ENCODE measurements at places on chromosomes 2 and 18. TPM values are rescaled to one million over a fixed set of nuclear protein-coding genes. Genes with fewer than 3 reads are reported as not detected.

DCDC2C gene
- total RNA-seq, result 1.7 TPM

UGT1A5 gene
- total RNA-seq, result not detected

GRCh38 chr18:36316246-36316645, 18.7 kb downstream of the FHOD3 start:
- no peak for DNase-seq

NPAS2 gene
- total RNA-seq, result 124 TPM

DNA sequence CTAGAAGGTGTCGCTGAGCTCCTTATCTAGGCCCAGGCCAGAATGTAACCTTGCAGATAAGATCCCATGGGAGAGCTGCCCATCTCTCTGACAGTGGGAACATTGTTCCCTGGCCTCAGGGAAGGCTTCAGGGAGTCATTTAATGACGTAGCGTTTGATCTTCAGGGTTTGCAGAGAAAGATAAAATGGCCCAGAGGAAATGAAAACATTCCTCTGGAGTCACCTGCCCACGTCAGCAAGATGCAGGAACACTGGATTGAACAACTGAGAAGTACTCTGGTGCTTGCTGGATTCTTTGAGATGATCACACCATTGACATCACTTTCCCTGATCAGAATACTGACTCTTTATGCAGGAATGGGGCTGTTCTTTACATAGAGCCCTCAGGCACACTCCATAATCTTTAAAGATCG, 51.6 kb downstream of the MAPK4 start:
- peak; percentile 40 for DNase-seq

- DNase-seq, result no peak
Measured at GRCh38 chr18:11950824-11951223, 30.5 kb upstream of the IMPA2 start.

ALMS1 gene
- 36.4 TPM for total RNA-seq

DNA sequence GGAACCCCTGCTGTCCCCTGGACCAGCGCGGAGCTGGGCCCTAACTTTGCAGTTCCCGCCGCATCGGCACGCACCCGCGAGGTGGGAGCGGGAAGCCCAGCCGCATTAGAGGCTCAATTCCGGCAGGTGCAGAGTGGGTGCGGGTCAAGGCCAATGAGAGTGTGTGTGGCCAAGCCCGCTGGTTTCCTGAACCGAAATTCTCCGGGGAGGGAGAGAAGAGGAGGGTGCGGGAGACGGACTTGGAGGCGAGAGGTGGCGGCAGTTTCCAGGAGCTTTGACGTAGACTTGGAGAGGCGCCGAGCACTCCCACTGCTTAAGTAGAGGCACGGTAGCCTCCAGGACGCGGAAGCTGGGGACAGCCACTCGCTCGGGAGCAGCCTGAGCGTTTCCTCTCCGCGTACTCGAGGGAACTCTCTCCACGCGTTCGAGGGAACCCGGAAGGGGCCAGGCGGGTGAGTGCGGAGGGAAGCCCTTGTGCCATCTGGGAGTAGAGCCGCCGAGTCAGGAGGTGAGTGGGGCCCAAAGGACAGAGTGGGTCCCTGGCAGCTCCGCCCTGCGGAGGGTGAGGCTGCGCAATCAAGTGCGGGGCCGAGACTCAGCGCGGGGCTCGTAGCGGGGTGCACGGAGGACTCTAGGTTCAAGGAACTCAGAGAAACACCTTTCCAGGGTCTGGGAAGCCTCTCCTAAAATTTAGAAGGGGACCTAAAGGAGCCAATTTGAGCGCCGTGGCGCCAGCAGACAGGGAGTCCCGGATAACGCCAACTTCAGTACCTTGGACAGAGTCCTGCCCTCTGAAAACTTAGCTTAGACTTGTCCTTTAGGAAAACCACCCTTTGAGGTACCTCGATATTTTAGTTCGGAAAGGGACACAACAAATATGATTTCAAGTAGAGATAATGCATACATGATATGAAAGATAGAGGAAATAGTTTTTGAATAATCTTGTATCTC, at the start of gene FAM237A:
Gene FAM237A (plus strand): TSS at position 413 of the 951 bp plus-strand sequence. CDS start 1,750 bp downstream, outside the sequence.
- peak; percentile 60 for DNase-seq

GRCh38 chr18:9096007-9096371, 6.5 kb upstream of the NDUFV2 start:
- DNase-seq, result no peak

GRCh38 chr2:168137510-168138180, 109.8 kb downstream of the STK39 start:
- DNase-seq, result no peak

GRCh38 chr2:63046552-63046951, 4.1 kb upstream of the OTX1 start:
- no peak for DNase-seq

ANKRD53 gene
- total RNA-seq, result not detected

- DNase-seq, result no peak
Measured at GRCh38 chr2:16325016-16325975, 340.3 kb downstream of the CYRIA start.

DNA sequence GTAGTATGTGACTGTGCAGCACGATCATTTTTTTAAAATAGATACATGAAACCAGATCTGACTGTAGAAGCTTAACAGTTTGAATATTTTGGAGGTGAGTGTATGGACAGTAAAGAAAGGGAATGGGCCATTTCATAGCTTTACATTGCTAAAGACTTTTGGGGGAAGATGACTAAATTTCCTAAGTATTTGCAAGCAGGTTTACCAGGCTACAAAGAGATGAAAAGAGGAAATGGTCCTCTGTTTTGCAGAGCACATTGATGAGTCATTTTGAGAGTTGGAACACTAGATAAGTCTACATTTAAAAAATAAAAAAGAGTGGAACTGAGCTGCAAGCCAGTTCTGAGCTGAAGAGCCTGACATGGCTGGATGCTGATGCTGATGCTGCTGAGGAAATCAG, 115.7 kb upstream of the LRATD1 start:
- peak; percentile 8 for DNase-seq

NOP58 gene
- total RNA-seq, result 48.4 TPM

- no peak for DNase-seq
Measured at GRCh38 chr2:104091894-104092293, 762.0 kb upstream of the POU3F3 start.

ABCB11 gene
- 7.9 TPM for total RNA-seq

DNA sequence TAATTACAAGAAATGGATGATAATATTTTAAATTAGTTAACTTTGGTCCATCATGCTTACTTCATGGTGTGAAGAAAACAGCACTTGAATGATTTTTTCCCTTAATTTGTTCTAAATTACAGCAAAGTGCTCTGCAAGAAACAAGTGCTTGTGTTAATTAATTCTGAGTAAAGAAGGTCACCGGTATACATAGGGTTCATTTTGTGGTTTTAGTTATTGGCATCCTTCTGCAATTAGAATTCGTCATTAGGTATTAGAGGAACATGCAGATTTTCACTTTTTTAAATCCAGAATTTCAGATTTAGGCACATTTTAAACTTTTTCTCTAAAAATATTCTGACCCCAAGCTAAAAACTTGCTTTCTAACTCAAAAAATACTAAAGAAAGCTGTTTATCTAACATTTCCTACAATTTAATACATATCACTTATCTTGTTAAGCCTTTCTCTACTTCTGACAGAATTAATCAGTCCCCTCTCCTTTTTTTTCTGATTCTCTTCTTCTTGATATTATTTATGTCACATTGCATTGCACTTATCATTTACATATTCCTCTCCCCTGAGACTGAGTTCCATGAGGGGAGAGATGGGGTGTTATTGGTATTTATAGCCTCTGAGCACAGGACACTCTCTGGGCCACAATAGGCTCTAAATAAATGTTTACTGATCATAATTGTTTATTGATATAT, 129.2 kb downstream of the PLA2R1 start:
- no peak for DNase-seq

- no peak for DNase-seq
Measured at GRCh38 chr2:192286093-192286701, 91.5 kb upstream of the TMEFF2 start.

GRCh38 chr2:121018136-121019061, 266.6 kb downstream of the TFCP2L1 start:
- peak; percentile 88 for DNase-seq

DNA sequence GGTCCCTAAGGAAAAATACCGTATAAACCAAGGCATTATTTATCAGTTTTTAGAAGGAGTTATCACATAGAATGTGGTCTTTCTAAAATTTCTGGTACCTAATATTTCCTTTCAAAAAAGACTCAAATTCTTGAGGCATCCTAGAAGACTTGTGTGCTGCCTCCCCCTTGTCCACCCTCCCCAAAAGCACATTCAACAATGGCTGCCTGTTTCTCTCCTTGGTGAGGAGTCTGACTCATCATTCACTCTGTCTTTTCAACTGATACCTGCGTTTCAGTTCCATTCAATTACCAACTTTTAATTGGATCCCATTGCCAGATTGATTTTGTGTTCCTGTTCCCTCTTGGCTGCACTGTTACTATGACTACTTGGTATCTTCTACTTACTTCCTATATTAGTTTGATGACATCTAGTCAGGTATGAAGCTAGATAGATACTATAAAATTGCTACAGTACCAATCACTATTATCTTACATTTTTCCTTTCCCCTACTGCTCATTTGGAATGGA, 72.9 kb downstream of the XRCC5 start:
- DNase-seq, result no peak

- peak; percentile 40 for DNase-seq
Measured at GRCh38 chr2:74573747-74574562, 19.4 kb downstream of the DOK1 start.

ITGB6 gene
- total RNA-seq, result 19.0 TPM

SCG2 gene
- 90.3 TPM for total RNA-seq

DNA sequence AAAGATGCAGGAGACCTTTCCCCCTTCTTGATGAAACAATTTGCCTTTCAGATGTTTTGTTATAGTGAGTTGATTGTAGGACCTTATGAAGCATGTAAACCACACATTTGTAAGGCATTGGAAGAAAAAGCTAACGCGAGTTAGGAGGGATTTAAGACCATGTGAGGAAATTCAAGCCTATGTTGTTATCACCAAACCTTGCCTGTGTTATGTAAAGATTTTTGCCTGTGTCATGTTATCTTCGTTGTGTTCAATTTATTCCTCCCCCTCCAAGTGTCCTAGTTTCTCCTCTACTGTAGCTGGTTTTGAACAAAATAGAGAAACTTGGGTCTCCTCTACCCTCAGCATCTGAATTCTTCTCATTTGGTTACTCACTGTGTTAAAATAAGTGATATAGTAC, 173.0 kb downstream of the NEDD4L start:
- peak; percentile 71 for DNase-seq

CARF gene
- total RNA-seq, result 21.4 TPM

C1QL2 gene
- 0.48 TPM for total RNA-seq

CERKL gene
- total RNA-seq, result 5.8 TPM

GRCh38 chr2:176398243-176399073, 129.2 kb downstream of the MTX2 start:
- DNase-seq, result peak; percentile 27

DNA sequence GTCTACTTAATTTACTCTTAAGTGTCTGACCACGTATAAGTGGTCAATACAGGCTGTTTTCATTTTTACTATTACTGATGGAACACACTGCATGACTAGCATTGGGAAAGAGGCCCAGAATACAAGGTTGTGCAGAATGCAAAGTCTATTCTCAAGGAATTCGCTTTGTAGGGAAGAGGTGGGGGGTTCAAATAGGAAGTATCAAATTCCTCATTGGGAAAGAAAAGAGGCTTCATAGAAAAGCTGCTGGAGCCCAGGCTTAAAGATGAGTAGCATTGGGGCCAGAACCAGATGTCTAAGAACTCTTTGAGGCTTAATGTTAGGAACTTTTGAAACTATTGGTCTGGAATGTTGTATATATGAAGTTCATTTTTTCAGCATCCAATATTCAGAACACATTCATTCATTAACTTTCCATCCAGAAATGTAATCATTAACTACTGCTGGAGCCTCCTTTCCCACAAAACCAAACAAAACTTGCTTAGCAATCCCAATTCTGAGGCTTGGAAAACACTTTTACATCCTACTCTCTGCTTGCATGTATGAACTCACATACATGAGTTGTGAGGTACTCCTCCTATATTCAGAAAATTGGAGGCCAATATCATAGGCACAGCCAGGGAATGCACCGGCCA, 994 bp upstream of the LRATD1 start:
- no peak for DNase-seq

GLB1L gene
- total RNA-seq, result 12.0 TPM

DNA sequence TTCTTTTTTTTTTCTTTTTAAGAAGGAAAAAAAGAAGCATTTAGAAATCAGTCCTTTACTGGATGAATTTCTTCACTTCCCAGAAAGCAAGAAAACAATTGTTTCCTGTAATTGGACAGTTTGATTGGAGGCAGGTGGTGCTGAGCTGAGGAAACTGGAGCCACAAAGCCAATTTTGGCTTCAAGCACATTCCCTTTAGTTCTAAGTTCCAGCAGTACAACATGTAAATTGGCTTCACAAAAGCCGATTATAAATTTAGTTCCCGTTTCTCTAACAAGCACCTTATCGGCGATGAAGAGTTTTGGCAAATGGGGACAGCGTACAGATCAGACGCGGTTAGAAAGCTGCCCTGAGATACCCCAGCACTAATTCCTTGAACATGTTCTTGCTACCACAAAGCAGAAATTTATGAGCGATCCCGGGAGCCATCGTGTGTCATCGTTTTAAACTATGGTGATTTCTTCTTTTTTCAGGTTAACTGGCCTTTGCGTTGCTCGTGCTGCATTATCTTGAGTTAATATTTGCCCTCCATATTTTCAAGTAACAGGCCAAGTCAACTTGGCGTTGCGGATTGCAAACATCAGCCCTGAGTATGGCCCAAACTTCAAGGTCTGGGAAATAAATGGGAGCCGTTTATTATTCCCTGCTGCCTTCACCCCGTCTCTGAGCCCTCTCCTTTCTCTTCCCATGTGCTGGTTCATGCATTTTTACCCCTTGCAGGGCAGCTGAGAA, 190.4 kb upstream of the ID2 start:
- DNase-seq, result no peak

- no peak for DNase-seq
Measured at GRCh38 chr2:134642938-134643337, 75.9 kb downstream of the TMEM163 start.

INPP5D gene
- total RNA-seq, result 5.8 TPM

DNA sequence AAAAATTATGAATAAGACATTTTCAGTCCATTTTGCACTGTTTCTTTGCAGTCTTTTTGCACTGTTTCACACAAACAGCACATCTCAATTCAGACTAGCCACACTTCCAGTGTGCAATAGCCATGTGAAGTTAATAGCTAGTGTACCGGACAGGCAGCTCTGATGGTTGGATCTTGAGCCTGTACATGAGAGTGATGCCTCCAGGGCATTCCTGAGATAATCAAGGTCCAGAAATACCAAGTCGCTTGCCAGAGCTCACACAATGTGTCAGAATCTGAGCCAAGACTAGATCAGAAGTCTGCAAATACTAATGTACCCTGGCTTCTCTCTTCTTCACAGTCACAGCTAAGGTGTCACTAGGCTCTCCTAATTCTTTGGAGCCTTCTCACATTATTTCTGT, 180.2 kb downstream of the OSR1 start:
- DNase-seq, result peak; percentile 53

- no peak for DNase-seq
Measured at GRCh38 chr2:143217512-143218115, 88.4 kb downstream of the ARHGAP15 start.

DNA sequence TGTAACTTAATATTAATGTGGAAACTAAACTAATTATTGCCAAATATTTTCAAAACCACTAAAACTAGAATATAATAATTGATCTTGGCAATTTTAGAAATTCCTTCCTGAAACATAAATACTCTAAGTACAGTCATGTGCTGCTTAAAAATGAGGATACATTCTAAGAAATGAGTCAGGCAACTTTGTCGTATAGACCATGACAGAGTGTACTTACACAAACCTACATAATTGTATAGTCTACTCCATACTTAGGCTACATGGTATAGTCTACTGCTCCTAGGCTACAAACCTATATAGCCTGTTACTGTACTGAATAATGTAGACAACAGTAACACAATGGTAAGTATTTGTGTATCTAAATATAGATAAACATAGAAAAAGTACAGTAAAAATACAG, 27.6 kb downstream of the FEZ2 start:
- DNase-seq, result no peak
